ENCODE measurements at places on chromosomes 5 and 9. TPM values are rescaled to one million over a fixed set of nuclear protein-coding genes. Genes with fewer than 3 reads are reported as not detected.
A peak's percentile ranks its signal among the peaks of the same experiment; 100 is the strongest.

DNA sequence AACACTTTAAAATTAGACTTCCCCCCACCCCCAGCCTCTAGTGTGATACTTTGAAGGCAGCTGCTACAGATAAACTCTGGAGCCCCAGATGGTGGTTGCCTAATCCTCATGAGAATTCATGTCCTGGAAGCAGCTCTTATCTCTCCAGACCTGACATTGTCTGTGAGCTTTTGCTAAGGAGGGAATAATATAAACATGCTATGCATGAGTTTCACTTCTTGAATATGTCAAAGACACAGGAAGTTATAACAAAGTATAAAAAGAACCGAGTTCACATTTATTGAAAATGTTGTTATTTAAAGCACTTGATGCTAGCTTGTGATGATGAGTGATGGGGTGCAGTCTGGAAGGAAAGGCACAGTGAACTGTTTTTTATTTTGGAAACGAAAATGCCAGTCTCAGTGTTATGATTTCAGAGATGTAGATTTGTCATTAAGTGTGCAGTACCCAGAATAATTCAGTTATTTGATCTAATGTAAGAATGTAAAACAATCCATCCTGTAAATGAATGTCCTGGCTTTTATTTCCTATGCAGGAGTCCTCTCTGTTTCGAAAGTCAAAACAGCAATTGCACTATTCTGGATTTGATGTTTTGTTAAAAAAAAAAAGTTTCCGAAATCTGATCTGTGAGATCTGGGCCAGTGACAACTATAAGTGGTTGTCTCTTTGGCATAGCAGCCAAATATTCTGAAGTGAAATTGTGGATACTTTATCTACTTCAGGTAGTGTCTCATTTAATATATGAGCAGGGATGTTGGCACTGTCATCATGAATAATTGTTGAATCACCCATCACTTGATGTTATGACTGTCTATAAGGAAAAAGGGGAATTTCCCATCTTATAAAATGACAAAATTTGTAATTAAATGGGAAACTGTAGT lies 77.0 kb downstream of the ZCCHC7 start:
- DNase-seq, result no peak

- DNase-seq, result no peak
Measured at GRCh38 chr5:149526845-149527590, 24.2 kb downstream of the CSNK1A1 start.

DNA sequence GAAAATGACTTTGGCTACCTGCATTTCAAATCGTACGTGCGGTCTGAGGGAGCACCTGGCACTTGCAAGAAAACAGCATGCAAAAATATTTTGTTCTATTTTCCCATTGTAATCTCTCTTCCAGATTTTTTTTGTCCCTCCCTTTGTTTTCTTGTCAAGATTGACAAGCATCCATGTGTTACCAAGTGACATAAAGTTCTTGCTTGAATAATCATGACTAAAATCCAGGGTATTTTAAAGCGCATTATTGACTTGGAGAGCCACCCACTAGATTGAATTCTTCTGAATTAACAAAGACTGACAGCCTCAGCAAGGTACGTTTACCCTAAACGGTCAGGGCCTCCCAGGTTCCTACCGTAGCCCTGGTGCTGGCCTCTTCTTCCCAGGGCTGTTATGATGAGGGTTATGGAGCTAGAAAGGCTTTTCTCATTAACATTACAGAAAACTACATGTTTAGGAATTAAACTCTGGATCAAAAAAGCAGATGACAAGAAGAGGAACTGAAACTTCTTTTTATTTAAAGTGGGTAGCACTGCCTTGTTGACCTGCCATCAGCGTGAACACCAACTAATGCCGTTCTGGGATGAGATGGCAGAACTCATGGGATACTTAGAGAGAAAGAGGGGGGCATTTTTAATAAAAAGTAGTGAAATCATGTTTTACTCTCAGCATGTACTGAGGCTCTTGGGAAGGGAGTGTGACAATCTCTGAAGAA lies 297.0 kb downstream of the EFNA5 start:
- DNase-seq, result no peak

GRCh38 chr5:39164529-39165402 lies 54.6 kb downstream of the FYB1 start:
- DNase-seq, result no peak

GRCh38 chr9:133705576-133705975 lies 32.6 kb downstream of the SARDH start:
- no peak for DNase-seq

- DNase-seq, result peak; percentile 14
Measured at GRCh38 chr5:3993856-3994473, 398.3 kb downstream of the IRX1 start.

DNA sequence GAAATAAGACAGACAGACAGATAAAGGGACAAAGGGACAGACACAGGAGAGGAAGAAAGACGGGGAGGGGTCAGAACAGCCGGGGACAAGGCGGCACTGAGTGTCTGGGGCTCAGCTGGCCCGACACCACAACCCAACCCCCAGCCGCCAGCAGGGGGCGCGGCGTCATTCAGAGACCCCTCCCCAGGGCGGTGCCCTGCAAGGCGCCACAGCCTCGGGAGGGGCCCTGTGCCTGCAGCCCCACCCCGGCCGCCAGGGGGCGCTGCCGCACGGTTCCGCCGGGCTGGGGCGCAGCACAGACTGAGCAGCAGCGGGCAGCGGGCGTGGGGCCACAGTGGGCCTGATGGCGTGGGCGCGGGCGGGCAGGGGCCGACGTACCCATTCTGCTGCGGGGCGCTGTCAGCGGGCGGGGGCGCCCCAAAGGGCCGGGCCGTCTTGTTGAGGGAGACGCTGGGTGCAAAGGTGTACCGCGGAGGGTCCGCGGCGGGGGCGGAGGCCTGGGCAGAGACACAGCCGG lies 5.9 kb downstream of the PDLIM7 start:
- no peak for DNase-seq

DNA sequence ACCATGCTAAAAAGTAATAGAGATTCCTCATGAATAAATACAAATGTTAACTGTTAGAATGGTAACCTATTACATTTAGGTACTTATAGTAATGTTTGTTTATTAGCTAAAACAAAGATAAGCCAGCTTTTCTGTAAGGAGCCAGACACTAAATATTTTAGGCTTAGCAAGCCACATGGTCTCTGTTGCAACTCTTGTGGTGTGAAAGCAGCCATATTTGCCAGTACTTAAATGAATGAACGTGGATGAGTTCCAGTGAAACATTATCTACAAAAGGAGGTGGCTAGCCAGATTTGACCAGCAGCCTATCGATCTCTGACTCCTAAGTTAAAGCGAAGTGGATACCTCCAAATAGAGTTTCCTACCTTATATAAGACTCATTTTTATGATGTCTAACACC lies 331.6 kb downstream of the CDH12 start:
- no peak for DNase-seq

DNA sequence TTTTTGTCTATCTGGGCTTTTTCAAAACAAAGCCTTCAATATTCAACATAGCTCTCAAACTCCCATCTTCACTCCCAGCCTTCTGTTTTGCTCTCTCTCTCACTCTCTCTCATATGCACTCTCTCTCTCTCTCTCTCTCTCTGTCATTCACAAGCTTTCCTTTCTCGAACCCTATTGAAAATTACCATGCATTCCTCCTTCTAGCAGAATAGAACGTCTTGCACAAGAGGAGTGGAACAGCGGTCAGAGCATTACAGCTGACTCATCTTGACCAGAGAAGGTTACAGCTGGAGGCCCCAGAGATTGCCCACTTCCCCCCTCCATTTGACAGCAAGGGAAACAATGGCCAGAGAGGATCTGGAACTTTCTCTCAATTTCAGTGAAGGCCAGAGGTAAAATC lies 51.0 kb upstream of the LIFR start:
- DNase-seq, result no peak

DNA sequence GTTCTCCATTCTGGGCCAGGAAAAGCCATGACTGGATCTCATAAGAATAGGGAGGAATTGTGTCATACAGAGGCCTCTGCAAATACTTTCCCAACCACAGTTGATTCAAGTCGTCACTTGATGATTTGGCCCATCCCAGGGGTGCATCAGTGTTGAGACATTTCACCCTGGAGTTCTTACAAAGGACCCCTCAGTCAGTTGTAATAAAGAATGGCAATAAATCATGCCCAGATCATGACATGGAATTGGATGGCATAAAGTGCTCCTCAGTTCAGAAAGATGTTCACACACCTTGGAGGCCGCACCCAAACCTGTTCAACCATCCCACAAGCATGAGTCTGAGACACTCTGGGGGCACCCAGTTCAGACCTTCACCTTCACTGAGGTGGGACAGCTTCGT lies 168.1 kb downstream of the NR3C1 start:
- DNase-seq, result no peak

GRCh38 chr5:37841203-37841602 lies 1.4 kb upstream of the GDNF start:
- DNase-seq, result no peak

DNA sequence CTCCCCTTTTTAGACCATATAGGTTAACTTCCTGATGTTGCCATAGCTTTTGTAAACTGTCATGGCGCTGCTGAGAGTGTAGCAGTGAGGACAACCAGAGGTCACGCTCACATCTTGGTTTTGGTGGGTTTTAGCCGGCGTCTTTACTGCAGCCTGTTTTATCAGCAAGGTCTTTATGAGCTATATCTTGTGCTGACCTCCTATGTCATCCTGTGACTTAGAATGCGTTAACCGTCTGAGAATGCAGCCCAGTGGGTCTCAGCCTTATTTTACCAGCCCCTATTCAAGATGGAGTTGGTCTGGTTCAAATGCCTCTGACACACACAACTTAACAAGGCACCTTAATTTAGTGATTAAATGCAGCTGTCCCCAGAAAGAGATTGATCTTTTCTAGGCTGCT lies 23.9 kb upstream of the KDM4C start:
- DNase-seq, result no peak

DNA sequence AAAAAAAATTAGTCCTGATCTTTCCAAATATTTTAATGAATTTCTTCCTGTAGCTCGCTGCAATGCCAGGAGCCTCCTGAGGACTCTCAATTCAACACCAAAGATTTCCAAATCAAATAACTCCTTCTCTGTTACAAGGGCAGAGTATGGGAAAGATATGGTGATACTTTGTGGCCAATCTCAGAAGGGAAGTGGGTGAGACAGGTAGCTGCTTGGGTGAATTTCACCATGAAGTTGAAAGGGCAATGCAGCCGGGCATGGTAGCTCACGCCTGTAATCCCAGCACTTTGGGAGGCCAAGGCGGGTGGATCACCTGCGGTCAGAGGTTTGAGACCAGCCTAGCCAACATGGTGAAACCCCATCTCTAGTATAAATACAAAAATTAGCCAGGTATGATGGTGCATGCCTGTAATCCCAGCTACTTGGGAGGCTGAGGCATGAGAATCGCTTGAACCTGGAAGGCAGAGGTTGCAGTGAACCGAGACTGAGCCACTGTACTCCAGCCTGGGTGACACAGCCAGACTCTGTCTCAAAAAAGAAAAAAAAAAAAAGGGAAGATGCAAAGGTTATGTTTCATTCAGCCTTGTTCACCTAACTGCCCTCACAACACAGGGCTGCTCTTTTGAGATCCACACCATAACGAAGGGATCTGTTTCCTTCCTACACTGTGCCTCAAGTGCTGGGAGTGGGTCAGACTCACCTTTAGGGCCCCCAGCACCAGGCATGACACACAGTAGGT lies 58.6 kb downstream of the PTPN3 start:
- DNase-seq, result no peak

- no peak for DNase-seq
Measured at GRCh38 chr9:72921888-72922654, 30.8 kb downstream of the ALDH1A1 start.

- no peak for DNase-seq
Measured at GRCh38 chr9:135036861-135037465, 50.5 kb upstream of the OLFM1 start.

DNA sequence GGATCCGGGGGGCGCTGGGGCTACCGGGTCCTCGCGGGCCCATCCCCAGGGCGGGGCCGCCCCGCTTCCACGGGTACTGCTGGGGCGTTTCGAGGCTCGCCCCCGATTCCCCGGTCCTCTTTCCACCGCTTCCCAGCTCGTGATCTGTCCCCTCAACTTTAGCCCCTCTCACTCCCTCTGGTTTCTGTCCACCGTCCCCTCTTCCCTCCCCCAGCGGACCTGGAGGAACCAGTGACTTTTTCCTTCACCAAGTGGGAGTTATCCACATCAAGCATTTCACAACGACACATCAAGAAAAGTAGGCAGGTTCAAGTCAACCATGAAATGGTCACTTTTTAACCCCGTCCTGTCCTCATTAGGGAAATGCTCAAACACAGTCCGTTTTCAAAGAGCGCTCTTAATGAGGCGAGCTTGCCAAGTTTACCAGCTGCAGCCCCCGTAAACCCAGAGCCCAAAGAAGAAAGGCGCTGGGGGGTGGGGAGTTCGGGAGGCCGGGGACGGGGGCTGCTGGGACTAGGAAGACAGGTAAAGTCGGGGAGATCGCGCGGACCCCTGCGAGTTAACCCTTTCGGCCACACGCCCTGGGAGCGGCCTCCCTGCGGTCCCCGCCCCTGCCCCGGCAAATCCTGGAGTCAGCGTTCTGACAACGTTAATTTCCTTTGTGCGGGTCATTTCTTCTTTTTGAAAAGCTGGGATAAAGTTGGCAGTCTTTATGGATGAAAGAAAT lies 2.1 kb upstream of the NFIB start:
- peak; percentile 31 for DNase-seq

- no peak for DNase-seq
Measured at GRCh38 chr9:34334337-34334824, 5.0 kb downstream of the NUDT2 start.

- DNase-seq, result no peak
Measured at GRCh38 chr5:1414311-1415058, 30.8 kb downstream of the SLC6A3 start.

DNA sequence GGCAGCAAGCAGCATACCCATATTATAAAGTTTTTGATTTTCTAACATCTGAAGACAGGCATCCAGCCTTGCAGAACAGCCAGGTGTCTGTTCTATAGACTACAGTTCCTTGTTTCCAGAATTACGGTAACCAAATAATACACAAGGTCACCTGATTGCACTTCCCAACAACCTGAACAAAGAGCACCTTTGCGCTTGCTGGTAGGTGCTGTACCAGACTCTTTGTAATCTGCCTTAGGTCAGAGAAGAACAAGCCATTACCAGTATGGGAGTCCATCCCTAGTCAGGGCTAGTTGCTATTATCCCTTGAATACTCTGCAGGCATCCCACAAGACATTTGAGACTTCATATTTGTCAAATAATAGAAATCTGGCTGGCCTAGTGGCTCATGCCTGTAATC lies 256.2 kb downstream of the ARRDC3 start:
- no peak for DNase-seq

F2RL2 gene
- 1.4 TPM for total RNA-seq

PCDHB5 gene
- 7.2 TPM for total RNA-seq

CDH12 gene
- not detected for total RNA-seq

Measured in heart right ventricle (tissue), 16 donors.